ENCODE measurements at places on chromosomes 1 and 21. TPM values are rescaled to one million over a fixed set of nuclear protein-coding genes. Genes with fewer than 3 reads are reported as not detected.

Gene SLC45A1
- total RNA-seq, result 11.3 TPM

Gene CNR2
- 0.01 TPM for total RNA-seq

Gene XCL2
- total RNA-seq, result not detected

Gene NES
- 1.1 TPM for total RNA-seq

Gene PSMG1
- total RNA-seq, result 86.4 TPM

Gene PCBP3
- total RNA-seq, result 0.98 TPM

Gene DISP1
- total RNA-seq, result 1.5 TPM

Gene ARMH1
- total RNA-seq, result 0.66 TPM

Gene ZFP69B
- total RNA-seq, result 1.1 TPM

Gene KRTAP11-1
- total RNA-seq, result not detected

Gene FBLIM1
- 31.4 TPM for total RNA-seq

Gene MTARC2
- 13.3 TPM for total RNA-seq

Gene C1orf216
- total RNA-seq, result 14.7 TPM

Gene KCNJ6
- total RNA-seq, result 4.9 TPM

Gene ENO1
- total RNA-seq, result 2,805 TPM

All from A549 treated with AZD2906 at 1 μM for 4 hours (cell line).